ENCODE measurements at places on chromosomes 16 and 17.
A peak's percentile ranks its signal among the peaks of the same experiment; 100 is the strongest.

- no peaks in the 10 kb centered on the region for H3K27me3 ChIP-seq
- no peaks in the 10 kb centered on the region for H3K4me1 ChIP-seq
- no peaks in the 10 kb centered on the region for H3K36me3 ChIP-seq
- no peak overlapping the region for H3K4me3 ChIP-seq
Observed at GRCh38 chr16:52573365-52574299, 26.7 kb upstream of the TOX3 start.

DNA sequence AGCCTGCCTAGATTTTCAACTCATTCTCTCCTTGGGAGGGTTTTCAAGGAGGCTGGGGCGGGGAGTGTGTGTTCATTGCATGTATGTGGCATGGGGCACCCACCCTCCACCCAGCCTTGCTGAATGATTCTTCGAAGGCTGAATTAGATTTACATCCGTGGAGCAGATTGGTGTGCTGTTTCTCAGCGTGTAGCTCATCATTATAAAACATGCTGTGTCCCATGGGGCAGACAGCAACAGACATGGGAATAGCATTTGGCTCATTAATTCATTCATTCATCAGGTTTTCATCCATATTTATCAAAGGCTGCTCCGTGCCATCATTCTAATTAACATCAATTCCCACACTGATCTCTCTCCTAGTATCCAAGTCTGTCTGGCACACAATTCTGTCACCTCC is 10.6 kb upstream of the CD300A start:
- DNase-seq, result no peak
- H3K4me1 ChIP-seq, result peaks cover 29% of the 10 kb centered on the region

GRCh38 chr16:55839115-55839514 is 6.2 kb upstream of the CES1 start:
- no peaks in the 10 kb centered on the region for H3K27me3 ChIP-seq
- no peak overlapping the region for H3K4me3 ChIP-seq
- DNase-seq, result no peak
- H3K36me3 ChIP-seq, result no peaks in the 10 kb centered on the region
- H3K27ac ChIP-seq, result no peak overlapping the region

DNA sequence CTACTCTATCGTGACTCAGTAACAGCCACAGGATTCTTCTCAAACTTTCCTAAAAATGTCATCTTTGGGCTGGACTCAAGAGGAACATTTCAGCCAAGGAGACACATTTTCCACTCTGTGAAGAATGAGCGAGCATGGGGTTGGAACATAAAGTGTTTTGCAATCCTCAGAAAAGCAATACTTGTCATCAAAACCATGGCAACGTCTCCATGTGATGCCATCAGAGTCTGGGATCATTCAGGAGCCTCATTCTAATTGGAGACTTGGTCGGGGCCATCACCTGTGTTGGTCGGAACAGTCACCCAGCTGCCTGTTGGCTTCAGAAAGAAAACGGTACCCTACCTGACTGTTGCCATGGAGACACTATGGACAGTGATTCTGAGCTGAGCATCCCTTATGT is 25.5 kb downstream of the MYOCD start:
- DNase-seq, result peak; percentile 65
- no peaks in the 10 kb centered on the region for H3K27me3 ChIP-seq
- H3K4me1 ChIP-seq, result peaks cover 21% of the 10 kb centered on the region
- no peak overlapping the region for H3K4me3 ChIP-seq
- H3K36me3 ChIP-seq, result no peaks in the 10 kb centered on the region

- peak overlapping the region; percentile 88 for H3K4me3 ChIP-seq
- no peaks in the 10 kb centered on the region for H3K27me3 ChIP-seq
- peak overlapping the region; percentile 86 for H3K27ac ChIP-seq
- DNase-seq, result no peak
- no peaks in the 10 kb centered on the region for H3K36me3 ChIP-seq
Observed at GRCh38 chr17:56914581-56915273, 878 bp upstream of the TRIM25 start.

GRCh38 chr16:11263737-11264136 is 5.4 kb downstream of the TNP2 start:
- H3K27ac ChIP-seq, result no peak overlapping the region
- H3K27me3 ChIP-seq, result no peaks in the 10 kb centered on the region
- peaks cover 7% of the 10 kb centered on the region for H3K4me1 ChIP-seq
- no peaks in the 10 kb centered on the region for H3K36me3 ChIP-seq
- DNase-seq, result no peak
